ENCODE measurements at places on chromosomes 1 and 21. TPM values are rescaled to one million over a fixed set of nuclear protein-coding genes. Genes with fewer than 3 reads are reported as not detected.

The PLK3 gene
- 30.0 TPM for total RNA-seq

DNA sequence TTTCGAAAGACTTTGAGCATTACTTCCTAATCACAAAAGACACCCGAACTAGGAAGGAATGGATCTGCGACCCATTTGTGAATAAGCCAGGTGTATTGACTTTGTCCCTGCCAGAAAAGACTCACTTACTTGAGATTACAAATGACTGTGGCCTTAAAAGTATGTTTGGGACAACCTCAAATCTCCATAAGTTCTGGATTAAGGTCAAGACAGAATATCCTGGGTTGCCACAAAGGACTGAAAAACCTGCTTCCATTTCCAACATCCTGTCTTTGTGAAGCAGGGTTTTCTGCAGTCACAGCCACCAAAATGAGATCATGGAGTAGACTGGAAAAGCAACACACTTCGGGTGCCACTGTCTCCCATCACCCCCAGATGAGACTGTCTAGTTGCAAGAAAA is 537.4 kb upstream of the ZRANB2 start:
- DNase-seq: no peak

DNA sequence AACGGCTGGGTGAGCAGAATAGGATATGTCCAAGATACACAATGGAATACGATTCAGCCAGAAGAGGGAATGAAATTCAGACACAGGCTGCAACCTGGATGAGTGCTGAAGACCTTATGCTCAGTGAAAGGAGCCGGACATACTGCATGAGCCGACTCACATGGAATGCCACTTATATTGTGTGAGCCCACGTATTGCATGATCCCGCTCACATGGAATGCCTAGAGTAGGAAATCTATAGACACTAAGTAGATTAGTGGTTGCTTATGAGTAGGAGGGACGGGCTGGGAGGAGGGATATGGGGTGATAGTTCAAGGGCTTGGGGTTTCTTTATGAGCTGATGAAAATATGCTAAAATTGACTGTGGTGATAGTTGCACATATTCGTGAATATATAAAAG is 26.8 kb downstream of the TMPRSS2 start:
- no peak for DNase-seq

The PGLYRP3 gene
- not detected for total RNA-seq

GRCh38 chr1:62269851-62270495 is 49.3 kb downstream of the KANK4 start:
- DNase-seq: no peak

- no peak for DNase-seq
Observed at GRCh38 chr1:157512036-157512969, 40.0 kb downstream of the FCRL5 start.

The PIK3CD gene
- 4.5 TPM for total RNA-seq

All from chondrocyte (in vitro differentiated cells).